ENCODE measurements at places on chromosomes 16 and 17.

DNA sequence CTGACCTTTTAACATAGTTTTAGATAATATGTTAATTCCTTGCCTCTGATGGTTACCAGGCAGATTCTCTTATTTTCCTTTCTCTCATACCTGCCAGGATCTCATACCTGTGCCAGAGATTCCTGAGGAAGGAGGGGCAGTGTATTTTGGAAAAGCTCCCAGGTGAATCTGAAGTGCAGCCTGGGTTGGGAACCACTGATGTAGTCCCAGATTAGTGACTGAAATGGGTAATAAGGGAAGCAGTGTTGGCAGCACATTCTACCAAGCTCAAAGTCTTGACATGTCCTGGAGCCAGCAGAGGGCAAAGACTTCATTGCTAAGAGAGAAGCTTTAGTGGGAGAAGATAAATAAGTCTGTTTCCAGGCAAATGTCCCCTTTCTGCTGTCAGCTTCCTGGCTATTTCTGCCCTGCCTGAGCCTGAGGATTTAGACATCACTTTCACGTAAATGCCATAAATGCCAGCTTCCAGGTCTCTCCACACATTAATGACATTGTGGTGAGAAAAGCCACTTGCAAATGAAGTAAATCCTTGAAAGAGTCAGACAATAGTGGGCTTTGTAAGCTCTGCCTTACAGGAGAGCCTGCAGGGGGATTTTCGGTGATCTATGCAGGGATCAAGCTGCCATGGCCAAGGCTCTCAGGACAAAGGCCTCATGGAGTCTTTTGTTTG lies 40.9 kb upstream of the C16orf78 start:
- DNase-seq, result no peak

DNA sequence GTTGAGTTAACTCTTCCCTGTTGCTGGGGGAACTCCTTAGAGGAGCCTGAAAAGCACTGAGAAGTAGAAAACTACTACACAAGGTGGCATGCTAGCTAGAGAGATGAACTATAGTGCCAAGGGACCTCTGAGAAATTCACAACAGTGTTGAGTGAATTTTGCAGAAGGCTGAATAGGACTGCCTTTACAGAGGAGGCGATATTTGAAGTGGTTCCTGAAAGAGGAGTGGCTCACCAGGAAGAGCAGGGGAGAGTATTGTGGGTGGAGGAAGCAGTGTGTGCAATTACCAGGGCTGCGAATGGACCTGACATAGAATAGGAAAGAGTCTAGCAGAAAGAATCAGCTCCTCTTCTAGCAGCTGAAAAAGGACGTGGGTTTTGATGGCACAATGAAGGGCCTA lies 66.4 kb downstream of the CDK5R1 start:
- DNase-seq, result peak; percentile 24

GRCh38 chr17:80284631-80285030 lies 24.0 kb downstream of the RNF213 start:
- no peak for DNase-seq

GRCh38 chr16:9441012-9441411 lies 349.6 kb downstream of the HAPSTR1 start:
- DNase-seq, result no peak

DNA sequence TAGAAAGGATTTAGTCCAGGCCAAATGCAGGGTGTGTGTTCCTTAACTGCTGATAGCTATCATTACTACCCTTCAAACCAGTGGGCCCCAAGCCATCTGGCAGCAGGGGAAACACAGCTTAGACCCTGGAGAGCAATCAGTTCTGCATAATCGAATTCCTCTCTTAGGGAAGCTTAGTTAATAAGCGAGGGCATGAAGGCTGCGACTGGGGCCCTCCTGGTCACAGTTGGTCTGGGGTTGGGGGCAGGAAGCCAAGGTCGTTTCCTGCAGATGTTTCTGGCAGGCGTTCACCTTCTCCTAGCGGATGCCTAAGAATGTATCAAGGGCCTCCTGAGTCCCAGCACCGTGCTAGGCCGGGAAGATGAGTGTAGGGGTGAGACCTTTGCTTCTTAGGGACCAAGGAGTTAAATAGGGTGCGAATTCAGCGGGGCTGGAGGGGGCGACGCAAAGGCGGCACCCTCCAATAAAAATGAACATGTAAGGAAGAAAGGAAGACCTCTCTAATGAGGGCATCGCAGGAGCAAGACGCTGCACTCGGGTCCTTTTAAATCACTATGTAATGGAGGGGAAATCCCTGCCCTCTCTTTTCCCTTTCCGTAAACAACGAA lies 16.5 kb upstream of the EEF2K start:
- DNase-seq, result peak; percentile 40

- DNase-seq, result no peak
Measured at GRCh38 chr17:63423251-63423950, 22.7 kb downstream of the CYB561 start.

DNA sequence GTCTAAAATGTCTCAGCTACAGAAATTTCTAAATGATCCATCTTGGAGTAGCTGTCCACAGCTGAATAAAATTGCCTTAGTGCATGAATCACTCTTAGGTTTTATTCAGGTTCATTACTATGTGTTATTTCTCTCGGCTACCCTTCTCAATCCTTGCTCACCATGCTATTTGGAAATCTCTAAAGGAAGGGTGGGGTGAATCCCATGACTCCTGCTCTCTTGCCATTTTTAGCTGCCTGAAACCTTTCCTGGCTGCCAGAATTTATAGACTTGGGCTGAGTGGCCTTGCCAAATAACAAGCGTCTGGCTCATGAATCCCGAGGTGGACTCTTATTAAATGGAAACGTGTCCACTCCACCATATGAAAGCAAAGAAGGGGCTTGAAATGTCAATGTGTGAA lies 936.1 kb upstream of the SOX9 start:
- DNase-seq, result no peak

All from stomach (tissue), 19 donors.